ENCODE measurements at places on chromosomes 3 and 15. TPM values are rescaled to one million over a fixed set of nuclear protein-coding genes. Genes with fewer than 3 reads are reported as not detected.

DNA sequence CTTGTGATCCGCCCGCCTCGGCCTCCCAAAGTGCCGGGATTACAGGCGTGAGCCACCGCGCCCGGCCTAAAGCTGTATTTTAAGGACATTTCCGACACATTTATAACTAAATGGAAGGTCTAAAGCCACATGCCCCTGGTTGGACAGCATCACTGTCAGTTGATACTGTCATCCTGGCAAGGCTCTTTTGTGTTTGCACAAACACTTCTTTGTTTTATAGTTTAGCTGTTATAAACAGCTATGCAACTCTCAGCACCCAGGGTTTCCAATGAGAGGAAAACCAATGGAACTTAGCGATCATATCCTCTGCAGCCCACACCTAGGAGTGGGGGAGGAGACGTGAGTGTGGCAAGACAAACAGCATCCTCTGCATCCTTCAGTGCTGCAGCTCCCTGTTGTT, 19.7 kb downstream of the NIPA1 start:
- H3K27me3 ChIP-seq = no peaks in the 10 kb centered on the region
- no peak overlapping the region for H3K4me3 ChIP-seq
- peaks cover 11% of the 10 kb centered on the region for H3K4me1 ChIP-seq
- DNase-seq = no peak
- H3K36me3 ChIP-seq = peaks cover 5% of the 10 kb centered on the region
- H3K27ac ChIP-seq = no peak overlapping the region

DNA sequence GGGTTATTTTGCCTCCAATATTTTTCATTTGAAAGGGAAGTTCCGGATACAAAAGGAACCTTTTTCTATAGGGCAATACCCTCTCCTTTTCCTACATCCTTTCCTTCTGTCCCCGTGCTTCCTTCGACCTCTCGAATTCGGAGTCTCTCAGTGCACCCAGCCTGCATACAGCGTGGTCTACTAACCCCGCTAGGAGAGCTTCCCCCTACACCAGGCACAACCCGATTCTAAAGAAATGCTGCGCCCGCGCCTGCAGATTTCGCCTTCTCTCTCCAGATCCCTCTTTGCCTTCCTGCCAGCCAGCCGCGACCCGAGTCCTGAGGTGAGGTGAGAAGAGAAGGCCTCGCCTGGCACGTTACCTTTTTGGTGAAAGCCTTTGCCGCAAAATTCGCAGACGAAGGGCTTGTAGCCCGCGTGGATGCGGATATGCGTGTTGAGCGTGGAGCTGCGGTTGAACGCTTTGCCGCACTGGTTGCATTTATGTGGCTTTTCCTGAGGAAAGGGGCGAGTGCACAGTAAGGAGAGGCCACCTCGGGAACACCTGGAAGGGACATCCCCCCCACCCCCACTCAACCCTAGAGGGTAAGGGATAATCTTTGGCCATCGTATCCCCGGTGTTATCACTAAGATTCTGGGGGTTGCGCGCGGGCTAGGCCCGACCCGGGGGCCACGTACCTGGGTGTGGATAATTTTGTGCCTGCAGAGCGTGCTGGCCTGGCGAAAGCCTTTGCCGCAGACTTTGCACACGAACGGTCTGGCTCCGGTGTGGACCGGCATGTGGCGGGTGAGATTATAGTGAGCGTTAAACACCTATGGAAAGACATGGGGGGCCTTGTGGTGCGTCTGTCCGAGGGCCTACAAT, 2.3 kb downstream of the FEZF2 start:
- DNase-seq = no peak
- no peaks in the 10 kb centered on the region for H3K36me3 ChIP-seq
- peaks cover 100% of the 10 kb centered on the region for H3K27me3 ChIP-seq

DNA sequence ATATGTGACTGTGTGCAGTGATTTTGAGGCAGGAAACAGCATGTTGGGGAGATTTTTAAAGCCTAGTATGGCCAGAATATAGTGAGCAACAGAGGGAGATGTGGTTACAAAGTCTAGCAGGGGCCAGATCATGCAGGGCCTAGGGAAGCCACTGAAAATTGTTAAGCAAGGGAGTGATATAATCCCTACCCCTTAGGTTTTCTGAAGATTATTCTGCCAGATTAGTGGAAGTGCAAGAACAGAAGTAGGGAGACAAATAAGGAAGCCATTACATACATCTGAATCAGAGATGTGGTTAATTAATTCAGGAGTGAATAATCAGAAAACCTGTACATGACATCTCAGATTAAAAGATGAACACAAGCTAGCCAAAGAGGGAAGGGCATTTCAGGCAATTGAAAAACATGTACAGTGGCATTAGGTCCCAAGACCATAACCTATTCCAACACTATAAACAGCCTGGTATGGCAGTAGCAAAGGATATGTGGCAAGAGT, 54.8 kb downstream of the MSL2 start:
- peak overlapping the region; percentile 27 for H3K27ac ChIP-seq
- H3K4me3 ChIP-seq = no peak overlapping the region
- no peaks in the 10 kb centered on the region for H3K27me3 ChIP-seq
- no peak for DNase-seq
- peaks cover 24% of the 10 kb centered on the region for H3K4me1 ChIP-seq

Gene CCR2
- 0.63 TPM for total RNA-seq

DNA sequence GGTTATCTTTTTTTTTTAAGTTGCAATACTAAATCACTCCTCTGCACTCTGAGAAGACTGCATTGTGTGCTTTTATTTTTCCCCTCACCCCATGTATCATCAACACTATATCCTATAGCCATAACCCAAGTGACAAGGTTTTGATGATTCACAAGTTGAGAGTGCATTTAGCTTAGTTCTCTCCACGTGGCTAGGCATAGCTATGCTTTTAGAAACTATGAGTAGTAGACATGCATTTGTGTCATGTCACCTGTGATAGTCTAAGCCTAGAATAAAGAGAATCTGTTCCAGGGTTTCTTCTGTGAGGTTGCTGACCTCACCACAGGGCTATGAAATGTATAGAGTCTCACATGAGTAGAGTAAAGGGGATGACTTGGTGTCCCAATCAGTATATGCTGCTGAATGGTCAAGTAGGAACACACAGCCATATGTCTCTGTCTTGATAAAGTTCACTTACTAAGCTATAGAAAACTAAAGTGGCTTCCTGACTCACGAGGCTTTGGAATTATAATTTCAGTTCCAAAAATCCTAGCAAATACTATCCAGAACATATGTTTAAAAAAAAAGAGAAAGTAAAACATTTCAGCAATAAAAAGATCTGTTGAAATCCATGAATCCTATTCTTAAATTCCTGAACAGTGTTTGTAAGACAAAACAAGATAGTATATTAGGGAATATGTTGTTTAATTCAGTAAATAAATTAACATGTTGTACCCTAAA, 206.3 kb downstream of the LSAMP start:
- no peaks in the 10 kb centered on the region for H3K36me3 ChIP-seq
- H3K27ac ChIP-seq = no peak overlapping the region
- no peak for DNase-seq

DNA sequence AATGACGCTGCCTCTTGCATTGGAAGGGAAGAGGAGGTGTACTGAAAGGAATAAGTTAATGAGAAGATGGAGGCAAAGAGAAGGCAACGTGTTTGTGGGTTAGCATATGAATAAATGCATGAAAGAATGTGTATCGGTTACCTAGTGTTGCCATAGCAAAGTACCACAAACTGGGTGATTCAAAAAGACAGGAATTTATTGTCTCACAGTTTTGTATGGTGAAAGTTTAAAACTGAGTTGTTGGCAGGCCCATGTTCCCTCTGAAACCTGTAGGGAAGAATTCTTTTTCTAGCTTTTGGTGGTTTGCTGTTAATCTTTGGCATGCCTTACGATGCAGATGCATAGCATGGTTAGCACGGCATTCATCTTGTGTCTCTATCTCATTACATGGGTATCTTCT, 729.9 kb downstream of the MECOM start:
- no peak overlapping the region for H3K27ac ChIP-seq
- DNase-seq = no peak
- no peak overlapping the region for H3K4me3 ChIP-seq
- H3K36me3 ChIP-seq = no peaks in the 10 kb centered on the region
- H3K27me3 ChIP-seq = no peaks in the 10 kb centered on the region
